Upper lobe of left lung (tissue), 6 donors: ENCODE measurements at places on chromosomes 1 and 21. TPM values are rescaled to one million over a fixed set of nuclear protein-coding genes. Genes with fewer than 3 reads are reported as not detected.

The OR2T12 gene
- not detected for total RNA-seq

The DHCR24 gene
- 447 TPM for total RNA-seq

The TATDN3 gene
- total RNA-seq, result 13.1 TPM

The HRNR gene
- not detected for total RNA-seq

The ECE1 gene
- 68.1 TPM for total RNA-seq

The BSND gene
- under 0.01 TPM for total RNA-seq

The ARHGAP30 gene
- total RNA-seq, result 65.1 TPM

The FMOD gene
- total RNA-seq, result 27.9 TPM

DNA sequence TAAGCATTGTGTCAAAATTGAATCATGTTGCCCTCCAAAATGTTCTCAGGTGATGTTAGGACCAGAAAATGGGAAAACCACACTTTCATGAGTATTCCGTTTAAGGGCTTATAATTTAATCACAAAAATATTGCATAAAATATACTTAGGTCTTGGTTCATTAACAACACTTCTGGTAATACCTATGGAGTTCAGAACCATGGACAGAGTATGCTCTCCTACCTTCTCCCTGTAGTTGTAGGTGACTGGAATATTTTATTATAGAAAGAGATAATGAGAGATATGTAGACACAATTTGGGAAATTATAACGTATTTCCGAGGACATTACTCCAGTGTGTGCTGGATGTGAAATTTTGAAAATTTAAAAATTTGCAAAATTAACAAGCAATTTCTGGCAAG is 232.5 kb downstream of the NCAM2 start:
- DNase-seq, result no peak
- H3K4me1 ChIP-seq, result no peaks in the 10 kb centered on the region
- H3K27ac ChIP-seq, result no peak overlapping the region
- no peaks in the 10 kb centered on the region for H3K27me3 ChIP-seq
- no peaks in the 10 kb centered on the region for H3K36me3 ChIP-seq
- no peak overlapping the region for H3K4me3 ChIP-seq

- H3K4me1 ChIP-seq, result peaks cover 32% of the 10 kb centered on the region
- no peaks in the 10 kb centered on the region for H3K36me3 ChIP-seq
- no peak overlapping the region for H3K27ac ChIP-seq
- DNase-seq, result peak; percentile 42
- no peaks in the 10 kb centered on the region for H3K27me3 ChIP-seq
Measured at GRCh38 chr1:17597651-17598050, 58.2 kb downstream of the ARHGEF10L start.

- peak overlapping the region; percentile 57 for H3K27ac ChIP-seq
- H3K4me1 ChIP-seq, result no peaks in the 10 kb centered on the region
- DNase-seq, result no peak
- no peaks in the 10 kb centered on the region for H3K27me3 ChIP-seq
- no peaks in the 10 kb centered on the region for H3K36me3 ChIP-seq
Measured at GRCh38 chr1:110880708-110881374, 7.9 kb downstream of the CD53 start.

- H3K4me1 ChIP-seq, result no peaks in the 10 kb centered on the region
- no peaks in the 10 kb centered on the region for H3K36me3 ChIP-seq
- DNase-seq, result no peak
- H3K4me3 ChIP-seq, result no peak overlapping the region
- H3K27ac ChIP-seq, result no peak overlapping the region
Measured at GRCh38 chr1:119225265-119225664, 84.8 kb upstream of the WARS2 start.

DNA sequence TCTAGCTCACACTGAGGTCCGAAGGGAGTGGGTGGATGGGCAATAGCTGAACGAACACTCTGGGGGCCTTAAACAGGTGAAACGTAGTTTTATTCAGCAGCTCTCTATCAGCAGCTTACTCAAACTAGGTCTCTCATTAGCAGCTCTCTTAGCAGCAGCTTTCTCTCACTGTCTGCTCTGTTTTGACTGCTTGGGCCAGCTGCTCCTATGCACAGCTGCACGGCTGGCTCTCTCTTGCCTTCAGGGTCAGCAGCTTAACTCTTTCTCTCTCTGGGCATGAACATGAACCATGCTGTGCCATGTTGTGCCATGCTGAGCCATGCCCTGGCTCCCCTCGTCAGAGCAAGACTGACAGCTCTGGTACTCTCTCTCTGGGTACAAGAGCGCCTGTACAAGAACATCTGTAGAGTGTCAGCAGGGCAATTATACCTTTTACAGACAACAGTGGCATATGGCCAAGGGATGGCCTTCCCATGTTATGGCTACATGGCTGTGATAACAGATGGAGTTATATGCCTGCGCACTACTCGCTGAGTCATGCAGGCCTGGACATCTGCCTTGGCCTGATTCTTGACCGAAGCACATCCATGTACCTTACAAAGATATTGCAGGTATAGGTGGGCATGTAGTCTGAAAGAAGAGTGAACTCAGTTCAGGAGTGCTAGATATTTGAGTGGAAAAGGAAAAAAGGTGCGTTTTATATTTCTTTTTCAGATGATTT is 152.4 kb downstream of the LEPR start:
- H3K36me3 ChIP-seq, result no peaks in the 10 kb centered on the region
- H3K27me3 ChIP-seq, result no peaks in the 10 kb centered on the region
- no peak overlapping the region for H3K4me3 ChIP-seq
- DNase-seq, result no peak

DNA sequence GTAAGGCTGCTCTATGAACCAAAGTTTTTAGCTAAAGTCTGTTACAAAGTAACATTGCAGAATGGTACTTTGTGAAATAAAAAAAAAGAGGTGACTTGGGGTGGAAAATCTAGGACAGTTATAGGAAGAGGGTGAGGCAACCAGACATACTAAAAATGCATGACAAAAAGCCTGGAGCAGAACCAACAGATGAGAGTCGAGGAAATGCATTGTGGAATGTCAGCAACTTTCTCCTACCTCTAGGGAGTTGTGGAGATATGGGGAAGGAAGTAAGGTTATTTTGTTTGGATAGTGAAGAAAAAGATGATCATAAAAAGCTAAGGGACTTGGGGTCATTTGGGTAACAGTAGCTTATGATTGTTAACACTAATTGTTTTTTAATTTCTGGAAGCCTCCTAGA is 295.6 kb downstream of the S1PR1 start:
- no peaks in the 10 kb centered on the region for H3K4me1 ChIP-seq
- no peaks in the 10 kb centered on the region for H3K27me3 ChIP-seq
- DNase-seq, result no peak
- no peak overlapping the region for H3K4me3 ChIP-seq
- H3K27ac ChIP-seq, result no peak overlapping the region
- H3K36me3 ChIP-seq, result no peaks in the 10 kb centered on the region

- no peak overlapping the region for H3K4me3 ChIP-seq
- H3K4me1 ChIP-seq, result peaks cover 9% of the 10 kb centered on the region
- DNase-seq, result no peak
Measured at GRCh38 chr1:54126271-54126815, 26.5 kb downstream of the CDCP2 start.

- no peak for DNase-seq
- peaks cover 72% of the 10 kb centered on the region for H3K36me3 ChIP-seq
- H3K27ac ChIP-seq, result no peak overlapping the region
- no peak overlapping the region for H3K4me3 ChIP-seq
- peaks cover 3% of the 10 kb centered on the region for H3K4me1 ChIP-seq
Measured at GRCh38 chr21:39220150-39220549, 36.9 kb upstream of the PSMG1 start.

- H3K4me1 ChIP-seq, result no peaks in the 10 kb centered on the region
- H3K36me3 ChIP-seq, result no peaks in the 10 kb centered on the region
- no peaks in the 10 kb centered on the region for H3K27me3 ChIP-seq
- no peak for DNase-seq
Measured at GRCh38 chr1:25111706-25112105, 120.6 kb downstream of the SYF2 start.

GRCh38 chr1:202152399-202152798 is 7.9 kb upstream of the ARL8A start:
- DNase-seq, result no peak
- no peak overlapping the region for H3K27ac ChIP-seq
- H3K4me3 ChIP-seq, result no peak overlapping the region
- no peaks in the 10 kb centered on the region for H3K36me3 ChIP-seq

DNA sequence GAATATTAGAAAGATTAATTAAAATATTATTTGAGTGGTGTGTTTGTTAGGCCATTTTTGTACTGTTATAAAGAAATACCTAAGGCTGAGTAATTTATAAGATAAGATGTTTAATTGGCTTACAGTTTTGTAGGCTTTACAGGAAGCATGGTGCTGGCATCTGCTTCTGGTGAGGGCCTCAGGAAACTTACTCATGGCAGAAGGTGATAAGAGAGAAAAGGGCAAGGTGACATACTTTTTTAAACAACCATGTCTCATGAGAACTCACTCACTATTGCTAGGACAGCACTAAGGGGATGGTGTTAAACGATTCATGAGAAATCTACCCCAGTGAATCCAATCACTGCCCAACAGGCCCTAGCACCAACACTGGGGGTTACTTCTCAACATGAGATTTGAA is 56.7 kb upstream of the RGS21 start:
- DNase-seq, result no peak
- H3K27me3 ChIP-seq, result no peaks in the 10 kb centered on the region
- H3K36me3 ChIP-seq, result no peaks in the 10 kb centered on the region

DNA sequence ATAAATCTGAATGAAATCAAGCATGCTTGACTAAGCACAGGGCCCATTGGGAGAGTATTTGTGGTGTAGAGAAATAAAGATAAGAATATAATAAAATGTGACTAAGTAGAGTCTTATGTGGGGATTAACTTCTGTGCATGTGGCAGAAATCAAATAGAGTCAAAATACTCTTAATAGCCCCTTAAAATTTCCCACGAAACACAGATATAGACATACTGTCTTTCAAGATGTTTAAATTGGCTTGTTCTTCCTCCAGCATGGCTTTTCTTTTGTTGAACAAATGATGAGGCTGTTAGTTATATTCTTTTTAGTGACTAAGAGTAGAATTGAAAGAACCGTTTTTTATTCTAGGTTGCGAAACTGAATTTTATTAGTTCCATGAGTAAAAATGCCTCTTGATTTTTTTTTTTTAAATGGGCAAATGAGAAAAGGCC is 112.3 kb downstream of the RPS6KC1 start:
- no peaks in the 10 kb centered on the region for H3K36me3 ChIP-seq
- no peak for DNase-seq
- H3K27ac ChIP-seq, result no peak overlapping the region
- no peaks in the 10 kb centered on the region for H3K27me3 ChIP-seq

GRCh38 chr1:234923626-234924025 is 205.0 kb downstream of the TOMM20 start:
- H3K27ac ChIP-seq, result no peak overlapping the region
- peaks cover 53% of the 10 kb centered on the region for H3K4me1 ChIP-seq
- H3K4me3 ChIP-seq, result no peak overlapping the region
- H3K27me3 ChIP-seq, result no peaks in the 10 kb centered on the region

GRCh38 chr21:40672602-40673001 is 174.4 kb downstream of the DSCAM start:
- no peaks in the 10 kb centered on the region for H3K36me3 ChIP-seq
- no peak for DNase-seq
- no peak overlapping the region for H3K4me3 ChIP-seq
- no peaks in the 10 kb centered on the region for H3K27me3 ChIP-seq
- no peak overlapping the region for H3K27ac ChIP-seq

- no peak overlapping the region for H3K27ac ChIP-seq
- no peaks in the 10 kb centered on the region for H3K36me3 ChIP-seq
- no peak for DNase-seq
- no peak overlapping the region for H3K4me3 ChIP-seq
- peaks cover 2% of the 10 kb centered on the region for H3K4me1 ChIP-seq
Measured at GRCh38 chr1:45409276-45409675, 69.0 kb upstream of the MUTYH start.

- H3K27me3 ChIP-seq, result no peaks in the 10 kb centered on the region
- no peaks in the 10 kb centered on the region for H3K4me1 ChIP-seq
- DNase-seq, result no peak
- no peak overlapping the region for H3K4me3 ChIP-seq
- no peak overlapping the region for H3K27ac ChIP-seq
Measured at GRCh38 chr1:198598796-198599321, 40.0 kb upstream of the PTPRC start.

- no peak for DNase-seq
- no peak overlapping the region for H3K4me3 ChIP-seq
- H3K27me3 ChIP-seq, result no peaks in the 10 kb centered on the region
- no peaks in the 10 kb centered on the region for H3K4me1 ChIP-seq
Measured at GRCh38 chr1:60969971-60970509, 112.3 kb upstream of the NFIA start.

- no peak overlapping the region for H3K27ac ChIP-seq
- peaks cover 21% of the 10 kb centered on the region for H3K4me1 ChIP-seq
- DNase-seq, result no peak
- H3K4me3 ChIP-seq, result no peak overlapping the region
- H3K27me3 ChIP-seq, result no peaks in the 10 kb centered on the region
Measured at GRCh38 chr1:116164150-116164549, 53.0 kb downstream of the MAB21L3 start.

GRCh38 chr1:9453779-9454418 is 85.4 kb upstream of the SLC25A33 start:
- H3K36me3 ChIP-seq, result no peaks in the 10 kb centered on the region
- DNase-seq, result no peak
- no peak overlapping the region for H3K27ac ChIP-seq
- H3K4me1 ChIP-seq, result no peaks in the 10 kb centered on the region
- no peaks in the 10 kb centered on the region for H3K27me3 ChIP-seq
- no peak overlapping the region for H3K4me3 ChIP-seq

DNA sequence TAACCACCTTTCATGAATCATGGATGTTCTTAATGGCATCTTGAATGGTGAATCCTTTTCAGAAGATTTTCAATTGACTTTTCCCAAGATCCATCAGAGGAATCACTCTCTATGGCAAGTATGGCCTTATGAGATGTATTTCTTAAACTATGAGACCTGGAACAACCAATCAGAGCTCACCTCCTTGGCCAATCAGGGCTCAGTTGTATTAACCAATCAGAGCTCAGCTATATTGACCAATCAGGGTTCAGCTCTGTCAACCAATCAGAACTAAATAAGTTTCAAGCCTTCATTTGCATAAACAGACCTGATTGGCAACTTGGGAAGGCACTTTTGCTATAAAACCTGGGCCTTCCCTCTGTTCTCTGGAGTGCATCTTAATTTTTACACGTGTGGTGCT is 13.6 kb upstream of the FAM3B start:
- no peaks in the 10 kb centered on the region for H3K27me3 ChIP-seq
- no peaks in the 10 kb centered on the region for H3K36me3 ChIP-seq
- H3K4me1 ChIP-seq, result no peaks in the 10 kb centered on the region
- no peak for DNase-seq

- no peaks in the 10 kb centered on the region for H3K27me3 ChIP-seq
- no peaks in the 10 kb centered on the region for H3K4me1 ChIP-seq
- no peaks in the 10 kb centered on the region for H3K36me3 ChIP-seq
- no peak overlapping the region for H3K4me3 ChIP-seq
Measured at GRCh38 chr1:108551137-108551862, 8.6 kb upstream of the EEIG2 start.

GRCh38 chr21:45339421-45340402 is 52.0 kb upstream of the POFUT2 start:
- no peak overlapping the region for H3K4me3 ChIP-seq
- H3K27me3 ChIP-seq, result no peaks in the 10 kb centered on the region
- no peaks in the 10 kb centered on the region for H3K36me3 ChIP-seq
- H3K27ac ChIP-seq, result no peak overlapping the region

GRCh38 chr21:36103434-36103833 is 31.4 kb upstream of the CBR3 start:
- no peak for DNase-seq
- H3K4me3 ChIP-seq, result no peak overlapping the region
- H3K27ac ChIP-seq, result no peak overlapping the region
- H3K4me1 ChIP-seq, result no peaks in the 10 kb centered on the region
- no peaks in the 10 kb centered on the region for H3K27me3 ChIP-seq

- no peaks in the 10 kb centered on the region for H3K27me3 ChIP-seq
- DNase-seq, result no peak
- H3K4me3 ChIP-seq, result no peak overlapping the region
- no peaks in the 10 kb centered on the region for H3K4me1 ChIP-seq
- H3K36me3 ChIP-seq, result no peaks in the 10 kb centered on the region
- no peak overlapping the region for H3K27ac ChIP-seq
Measured at GRCh38 chr1:242004751-242005495, 6.0 kb upstream of the MAP1LC3C start.
